ENCODE measurements at places on chromosomes 12 and 14. TPM values are rescaled to one million over a fixed set of nuclear protein-coding genes. Genes with fewer than 3 reads are reported as not detected.

DNA sequence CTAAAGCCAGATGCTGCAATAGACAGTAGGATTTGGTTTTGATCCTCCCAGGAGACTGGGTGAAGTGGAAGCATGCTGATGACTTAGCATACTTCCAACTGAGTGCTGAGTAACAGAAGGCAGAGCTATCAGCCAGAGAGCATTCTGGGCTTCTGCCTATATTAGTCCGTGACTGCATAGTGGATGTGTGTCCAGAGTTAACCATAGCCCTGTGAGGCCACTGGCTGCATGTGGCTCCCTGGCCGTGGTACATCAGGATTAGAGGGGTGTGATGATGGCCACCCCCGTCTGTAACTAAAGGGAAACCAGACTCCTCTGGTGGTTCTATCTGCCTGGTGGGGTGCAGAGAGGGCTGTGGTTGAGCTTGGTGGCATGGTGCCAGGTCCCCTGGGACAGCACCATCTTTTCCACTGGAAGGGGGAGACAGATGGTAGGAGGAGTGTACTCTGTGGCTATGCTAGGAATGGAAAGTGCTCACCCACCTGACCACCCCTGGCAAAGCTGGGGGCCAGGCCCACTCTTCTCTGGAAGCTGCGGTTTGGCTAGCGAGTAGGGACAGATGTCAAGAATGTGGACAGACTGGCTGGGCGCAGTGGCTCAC, 27.4 kb downstream of the ABCD4 start:
- H3K27ac ChIP-seq, result no peak overlapping the region
- no peaks in the 10 kb centered on the region for H3K36me3 ChIP-seq
- no peaks in the 10 kb centered on the region for H3K4me1 ChIP-seq
- H3K4me3 ChIP-seq, result no peak overlapping the region
- H3K27me3 ChIP-seq, result no peaks in the 10 kb centered on the region

GRCh38 chr14:31025367-31026076, at the start of gene AP4S1:
Gene AP4S1 (plus strand): TSS chr14:31025649. CDS start chr14:31066197, 40,548 bp downstream.
- H3K36me3 ChIP-seq, result no peaks in the 10 kb centered on the region
- H3K27me3 ChIP-seq, result no peaks in the 10 kb centered on the region
- H3K27ac ChIP-seq, result peak within 1 kb of the TSS; percentile 98
- peaks cover 18% of the 10 kb centered on the region for H3K4me1 ChIP-seq
- peak within 1 kb of the TSS; percentile 95 for H3K4me3 ChIP-seq
- peak; percentile 71 for DNase-seq

DNA sequence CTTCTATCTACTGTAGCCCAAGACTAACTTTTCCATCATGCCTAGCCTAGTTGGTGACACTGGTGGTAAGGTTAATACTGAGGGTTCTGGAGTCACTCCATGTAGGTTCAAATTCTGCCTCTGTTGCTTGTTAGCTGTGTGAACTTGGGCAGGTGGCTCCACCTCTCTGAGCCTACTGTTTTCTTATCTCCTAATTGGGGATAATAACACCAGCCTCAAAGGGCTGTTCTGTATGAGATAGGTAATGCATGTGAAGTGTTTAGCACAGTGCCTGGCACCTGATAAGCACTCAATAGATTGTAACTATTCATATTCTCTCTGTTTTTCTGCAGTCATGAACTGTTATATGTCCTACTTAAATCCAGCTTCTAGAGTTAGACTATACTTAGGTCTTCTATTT, 17.5 kb upstream of the SPPL3 start:
- no peak overlapping the region for H3K27ac ChIP-seq
- H3K4me3 ChIP-seq, result no peak overlapping the region
- DNase-seq, result no peak
- no peaks in the 10 kb centered on the region for H3K27me3 ChIP-seq
- H3K36me3 ChIP-seq, result no peaks in the 10 kb centered on the region

DNA sequence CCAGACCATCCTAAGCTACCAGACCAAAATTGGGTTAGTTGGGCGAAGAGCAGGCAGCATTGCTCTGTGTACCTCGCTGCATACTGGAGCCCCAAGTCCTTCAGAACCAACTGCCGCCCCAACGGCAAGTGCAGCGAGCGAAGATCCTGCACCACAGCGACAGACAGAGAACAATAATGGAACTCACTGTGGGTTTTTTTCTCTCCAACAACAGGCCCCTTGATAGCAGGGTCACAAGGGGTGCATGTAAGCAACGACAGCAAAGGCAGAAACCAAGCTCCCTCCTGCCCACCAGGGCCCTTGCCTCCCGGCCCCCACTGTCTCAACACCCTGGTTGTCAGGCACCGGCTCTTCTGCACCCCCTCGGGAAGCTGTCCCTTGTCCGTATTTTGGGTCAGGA, 39.0 kb downstream of the RNF34 start:
- H3K27me3 ChIP-seq, result no peaks in the 10 kb centered on the region
- no peak overlapping the region for H3K27ac ChIP-seq
- no peak overlapping the region for H3K4me3 ChIP-seq
- DNase-seq, result no peak
- H3K4me1 ChIP-seq, result no peaks in the 10 kb centered on the region
- H3K36me3 ChIP-seq, result peaks cover 23% of the 10 kb centered on the region

DNA sequence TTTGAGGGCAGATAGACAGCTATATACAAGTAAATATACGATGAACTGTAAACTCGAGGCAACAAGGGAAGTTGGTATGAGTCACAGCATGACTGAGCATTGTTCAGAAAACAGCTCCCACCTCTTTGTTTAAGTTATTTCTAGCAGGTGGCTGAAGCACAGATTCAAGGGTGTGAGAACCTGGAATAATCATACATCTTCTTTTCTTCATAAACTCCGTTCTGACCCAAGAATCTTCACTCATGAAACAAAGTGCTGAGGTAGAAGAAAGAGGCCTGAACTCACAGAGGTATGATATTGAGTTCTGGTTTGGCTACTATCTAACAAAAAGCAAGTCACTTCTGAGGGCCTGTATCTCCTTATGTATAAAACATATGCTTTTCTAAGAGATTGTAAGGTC, 364.1 kb upstream of the KITLG start:
- no peaks in the 10 kb centered on the region for H3K4me1 ChIP-seq
- no peak overlapping the region for H3K4me3 ChIP-seq
- no peak overlapping the region for H3K27ac ChIP-seq
- H3K27me3 ChIP-seq, result no peaks in the 10 kb centered on the region
- DNase-seq, result no peak
- H3K36me3 ChIP-seq, result no peaks in the 10 kb centered on the region

DNA sequence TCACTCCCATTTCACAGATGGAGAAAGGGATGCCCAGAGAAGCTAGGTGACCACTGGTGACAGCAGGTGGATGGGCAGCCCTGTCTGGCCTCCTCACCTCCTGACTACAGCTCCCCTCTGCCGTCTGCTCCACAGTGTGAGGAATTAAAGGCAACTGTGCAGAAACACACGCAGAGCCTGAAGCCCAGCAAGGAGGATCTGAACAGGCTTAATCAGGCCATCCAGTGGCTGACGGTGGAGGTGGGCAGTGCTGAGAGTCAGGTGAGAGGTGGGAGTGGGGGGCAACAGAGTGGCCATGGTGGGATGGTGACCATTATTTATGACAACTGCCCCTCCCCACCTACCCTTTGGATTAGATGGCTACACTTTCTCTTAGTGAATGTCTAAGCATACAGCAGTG, 1.2 kb downstream of the KRT86 start:
- DNase-seq, result no peak
- H3K27ac ChIP-seq, result no peak overlapping the region
- no peaks in the 10 kb centered on the region for H3K36me3 ChIP-seq
- no peaks in the 10 kb centered on the region for H3K4me1 ChIP-seq
- no peaks in the 10 kb centered on the region for H3K27me3 ChIP-seq

MYF5 gene
- total RNA-seq, result not detected

Data from right lobe of liver (tissue), 6 donors.